ENCODE measurements at places on chromosomes 5 and 9.

GRCh38 chr5:62593331-62593730 is 14.7 kb downstream of the LRRC70 start:
- DNase-seq = no peak

GRCh38 chr9:128117613-128118471 is 9.7 kb downstream of the PTGES2 start:
- peak; percentile 98 for DNase-seq

DNA sequence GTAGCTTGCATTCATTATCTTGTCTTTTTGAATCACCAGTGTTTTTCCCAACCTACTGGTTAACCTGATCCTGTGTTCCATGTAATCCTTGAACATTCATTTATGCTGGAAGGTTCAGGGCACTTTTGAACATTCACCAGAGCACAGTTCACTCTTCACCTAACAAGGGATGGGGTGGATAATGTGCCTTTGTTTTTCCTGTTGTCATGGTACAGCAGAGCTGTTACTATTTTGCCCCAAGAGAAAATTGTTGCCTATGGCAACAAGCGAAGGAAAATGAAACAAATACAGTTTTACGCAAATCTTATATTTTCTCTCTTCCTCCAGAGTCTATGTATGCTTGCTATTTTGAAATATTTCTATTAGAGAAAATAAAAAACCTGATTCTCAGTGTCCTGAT is 60.3 kb upstream of the RIOK2 start:
- DNase-seq = no peak

GRCh38 chr9:123418506-123418905 is 62.5 kb downstream of the CRB2 start:
- no peak for DNase-seq

GRCh38 chr5:128274441-128274840 is 190.9 kb downstream of the SLC12A2 start:
- no peak for DNase-seq
